Left ventricle myocardium inferior (tissue), 1 donor: ENCODE measurements at places on chromosomes 5 and 9.

DNA sequence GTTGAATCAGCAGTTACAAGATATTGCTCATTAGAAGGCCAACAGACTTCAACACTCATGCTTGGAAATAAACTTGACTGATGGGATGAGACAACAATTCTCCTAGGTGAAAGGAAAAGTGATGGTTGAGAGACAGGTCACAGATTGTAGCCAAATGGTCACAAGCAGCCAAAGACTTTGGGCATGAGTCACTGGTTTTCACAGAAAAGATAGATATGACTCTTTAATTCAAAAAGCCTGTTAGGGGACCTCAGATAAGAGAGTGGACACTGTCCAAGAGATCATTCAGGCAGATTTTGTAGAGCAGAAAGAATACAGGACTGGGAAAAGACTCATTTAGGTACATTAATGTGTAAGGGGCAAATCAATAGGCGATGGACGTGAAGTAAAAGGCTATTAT, 982.5 kb downstream of the MAT2B start:
- DNase-seq: no peak

GRCh38 chr5:153080940-153081339, 409.5 kb upstream of the GRIA1 start:
- DNase-seq: no peak

DNA sequence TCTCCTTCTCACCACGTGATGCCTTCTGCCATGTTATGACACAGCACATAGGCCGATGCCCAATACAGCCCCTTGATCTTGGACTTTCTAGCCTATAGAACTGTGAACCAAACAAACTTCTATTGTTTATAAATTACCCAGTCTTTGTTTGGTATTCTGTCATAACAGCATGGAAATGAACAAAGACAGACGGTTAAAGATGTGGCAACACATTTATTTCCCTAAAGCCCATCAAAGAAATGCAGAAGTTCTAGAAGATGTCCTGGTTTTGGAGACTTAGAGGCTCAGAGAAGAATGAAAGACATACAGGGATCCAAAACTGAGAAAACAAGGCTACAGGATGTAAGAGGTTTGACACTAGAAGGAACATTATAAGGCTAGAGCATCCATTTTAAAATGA, 600.8 kb upstream of the DAB2 start:
- no peak for DNase-seq

DNA sequence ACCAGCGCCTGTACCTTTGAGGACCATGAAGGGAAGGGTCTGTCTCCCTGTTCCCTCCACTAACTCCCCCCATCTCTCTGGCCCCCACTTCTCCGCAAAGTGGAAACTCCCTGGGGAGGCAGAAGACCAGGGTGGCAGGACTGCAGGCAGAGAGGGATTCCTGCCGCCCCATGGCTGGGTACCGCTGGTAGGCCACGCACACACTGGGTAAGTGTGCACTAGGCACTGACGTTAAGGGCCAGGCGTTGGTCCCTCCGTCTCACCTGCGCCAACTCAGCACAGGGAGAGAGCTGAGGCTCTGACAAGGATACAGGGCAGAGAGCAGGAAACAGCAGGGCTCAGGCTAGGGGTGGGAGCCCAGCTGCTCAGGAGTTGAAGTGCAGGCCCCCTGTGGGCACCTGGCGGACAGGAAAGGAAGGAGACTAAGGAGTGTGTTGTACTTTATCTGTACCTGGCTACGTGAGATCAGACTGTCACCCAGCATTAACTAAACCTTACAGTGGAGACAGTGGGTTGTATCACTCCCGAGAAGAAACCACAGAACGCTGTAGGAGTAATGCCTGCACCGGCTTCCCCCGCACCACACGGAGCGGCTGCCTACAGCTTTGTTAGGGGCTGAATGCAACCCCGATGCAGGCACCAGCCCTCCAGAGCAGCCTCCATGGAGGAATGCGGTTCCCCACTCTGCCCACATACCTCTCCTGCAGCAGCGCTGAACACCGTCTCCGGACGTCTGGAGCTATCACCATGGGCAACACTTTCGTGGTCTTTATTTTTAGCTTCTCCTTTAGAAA, 34.2 kb upstream of the CLPTM1L start:
- no peak for DNase-seq

DNA sequence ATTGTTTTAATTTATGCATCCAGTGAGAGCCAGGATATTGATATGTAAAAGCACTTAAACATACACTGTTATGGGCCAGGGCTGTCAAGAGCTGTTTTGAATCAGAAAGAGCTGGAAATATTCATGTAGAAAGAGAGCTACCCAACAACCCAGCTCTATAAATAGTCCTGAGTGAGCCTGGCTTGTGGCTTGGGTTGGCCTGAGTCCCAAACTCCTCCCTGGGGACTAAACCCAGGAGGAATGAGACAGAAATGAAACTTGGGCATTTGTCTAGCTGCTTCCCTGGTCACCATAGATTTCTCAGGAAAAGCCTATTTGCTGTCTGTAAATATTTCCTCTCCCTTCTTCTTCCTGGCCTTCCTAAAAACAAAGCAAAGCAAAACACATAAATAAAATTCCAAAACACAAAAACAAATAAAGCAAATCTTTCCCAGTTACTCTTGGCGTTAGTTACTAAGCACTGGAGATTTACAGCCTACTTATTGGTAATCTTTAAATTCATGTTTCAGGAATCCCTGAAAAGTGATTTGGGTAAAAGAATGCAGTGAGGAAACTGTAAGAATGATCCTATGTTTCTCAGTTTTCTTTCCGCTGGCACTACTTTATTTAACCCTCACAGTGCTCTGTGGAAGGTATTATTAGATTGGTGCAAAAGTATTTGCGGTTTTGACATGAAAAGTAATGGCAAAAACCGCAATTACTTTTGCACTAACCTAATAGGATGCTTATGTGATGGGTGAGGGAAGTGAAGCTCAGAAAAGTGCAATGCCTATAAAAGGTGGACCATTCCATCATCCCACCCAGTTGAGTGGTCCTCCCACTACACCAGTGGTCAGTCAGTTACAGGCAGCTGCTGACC, 111.8 kb downstream of the CARTPT start:
- peak; percentile 82 for DNase-seq

GRCh38 chr5:40834391-40834848, 602 bp downstream of the RPL37 start:
- no peak for DNase-seq

- DNase-seq: no peak
Observed at GRCh38 chr5:149576021-149576420, 5.3 kb upstream of the ARHGEF37 start.

DNA sequence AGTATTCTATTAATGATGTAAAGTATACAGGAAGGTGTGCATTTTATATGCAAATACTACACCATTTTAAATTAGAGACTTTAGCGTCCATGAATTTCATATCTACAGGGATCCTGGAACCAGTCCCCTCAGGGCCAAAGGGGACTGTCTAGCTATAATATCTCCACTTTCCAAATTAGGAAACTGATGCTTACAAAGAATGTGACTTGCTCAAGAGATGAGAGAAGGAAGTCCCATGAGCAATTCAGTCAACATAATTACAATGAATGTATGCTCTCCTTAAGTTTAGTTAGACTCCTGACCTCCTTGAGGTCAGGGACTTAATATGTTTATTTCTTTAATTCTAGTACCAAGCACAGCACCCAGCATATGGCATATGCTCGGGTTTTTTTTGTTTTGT, 23.7 kb downstream of the NIPBL start:
- no peak for DNase-seq

DNA sequence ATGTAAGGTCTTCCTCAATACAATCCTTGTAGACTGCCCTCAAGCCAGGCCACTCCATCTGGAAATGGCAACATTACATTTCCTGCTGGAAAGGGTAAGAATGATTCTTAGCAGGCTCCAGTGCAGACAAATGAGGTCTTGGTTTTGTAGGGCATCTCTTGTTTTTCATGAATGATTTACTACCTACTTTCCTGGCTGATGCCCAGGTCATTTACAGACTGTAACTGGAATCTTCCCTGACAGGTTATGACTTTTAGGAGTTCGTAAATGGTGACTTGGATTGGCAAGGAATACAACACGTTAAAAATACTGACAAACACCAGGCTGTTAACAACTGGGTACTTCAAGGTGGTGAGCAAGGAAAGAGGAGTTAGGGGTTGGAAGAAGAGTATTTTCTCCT, 510.5 kb upstream of the TNC start:
- no peak for DNase-seq

DNA sequence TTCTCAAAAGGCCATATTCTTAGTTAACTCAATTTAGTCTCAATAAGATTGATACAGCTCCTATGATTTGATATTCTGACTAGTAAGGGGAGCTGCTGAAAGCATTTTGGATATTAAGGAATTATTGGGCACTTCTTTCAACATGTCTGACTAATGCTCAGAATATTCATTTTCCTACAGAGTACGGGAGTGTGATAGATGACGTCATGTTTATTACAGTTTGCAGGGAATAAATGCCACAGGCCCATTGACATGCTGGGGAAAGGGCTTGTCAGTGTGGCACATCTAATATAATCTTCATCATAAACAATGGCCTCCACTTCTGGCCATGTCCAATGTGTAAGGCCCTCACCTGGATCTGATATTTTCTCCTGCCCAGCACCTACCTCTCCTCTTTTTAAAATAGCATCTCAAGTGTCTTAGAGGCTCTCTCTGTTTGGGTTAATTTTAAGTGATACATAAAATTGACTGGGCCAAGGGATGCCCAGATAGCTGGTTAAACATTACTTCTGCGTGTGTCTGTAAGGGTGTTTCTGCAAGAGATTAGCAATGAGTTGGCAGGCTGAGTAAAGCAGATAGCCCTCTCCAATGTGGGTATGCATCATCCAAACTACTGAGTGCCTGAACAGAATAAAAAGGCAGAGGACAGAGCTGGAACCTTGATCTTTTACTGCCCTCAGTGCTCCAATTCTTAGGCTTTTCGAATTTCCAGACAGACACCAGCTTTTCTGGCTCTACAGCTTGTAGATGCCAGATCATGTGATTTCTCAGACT, 99.3 kb downstream of the SLC24A2 start:
- no peak for DNase-seq

GRCh38 chr9:89312222-89312571, 1.2 kb downstream of the CKS2 start:
- no peak for DNase-seq

DNA sequence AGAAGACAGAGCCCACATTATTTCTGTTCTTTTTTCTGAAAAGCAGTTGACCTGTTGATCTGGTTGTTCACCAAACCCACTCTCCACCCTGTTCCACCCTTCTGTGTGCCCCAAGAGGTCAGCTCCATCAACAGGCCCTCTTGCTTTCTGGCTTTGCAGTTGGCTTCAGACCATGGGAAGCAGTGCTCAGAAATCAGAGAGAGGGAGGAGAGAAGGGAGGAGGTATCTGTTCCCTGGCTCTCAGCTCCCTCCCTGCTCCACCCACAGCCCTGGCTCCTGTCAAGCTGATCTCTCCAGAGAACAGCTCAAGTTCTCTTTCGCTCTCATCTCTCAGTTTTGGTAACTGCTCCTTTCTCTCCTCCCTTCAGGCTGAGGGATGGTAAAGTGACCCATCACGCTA, 144.2 kb upstream of the RAI14 start:
- peak; percentile 59 for DNase-seq

GRCh38 chr5:14081791-14082190, 61.4 kb upstream of the TRIO start:
- DNase-seq: no peak

GRCh38 chr5:141508798-141509611, 20.1 kb downstream of the PCDHGC5 start:
- DNase-seq: peak; percentile 63

GRCh38 chr9:17551023-17551422, 27.8 kb upstream of the SH3GL2 start:
- no peak for DNase-seq

- DNase-seq: peak; percentile 64
Observed at GRCh38 chr9:128091144-128091543, 23.1 kb downstream of the SLC25A25 start.

DNA sequence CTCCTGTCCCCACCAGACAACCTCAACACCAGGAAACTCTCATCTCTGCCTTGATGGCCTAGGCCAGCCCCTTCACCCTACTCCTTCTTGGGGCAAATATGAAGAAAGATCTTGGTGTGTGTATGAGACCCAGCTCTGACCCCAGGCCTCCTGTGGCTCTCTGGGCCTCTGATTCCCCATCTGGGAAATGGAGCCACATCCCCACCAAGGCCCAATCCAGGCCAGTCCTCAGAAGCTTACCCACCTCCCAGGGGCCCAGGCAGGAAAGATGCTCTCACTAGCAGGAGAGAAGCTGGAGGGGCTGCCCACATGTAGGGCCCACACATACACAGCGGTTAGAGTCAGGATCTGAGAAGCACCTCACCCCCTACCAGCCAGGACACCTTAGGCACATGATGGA, 38.9 kb downstream of the BICD2 start:
- no peak for DNase-seq

- no peak for DNase-seq
Observed at GRCh38 chr9:137759117-137759516, 118.5 kb upstream of the CACNA1B start.

GRCh38 chr5:39274398-39275085, 55.2 kb upstream of the FYB1 start:
- DNase-seq: no peak

DNA sequence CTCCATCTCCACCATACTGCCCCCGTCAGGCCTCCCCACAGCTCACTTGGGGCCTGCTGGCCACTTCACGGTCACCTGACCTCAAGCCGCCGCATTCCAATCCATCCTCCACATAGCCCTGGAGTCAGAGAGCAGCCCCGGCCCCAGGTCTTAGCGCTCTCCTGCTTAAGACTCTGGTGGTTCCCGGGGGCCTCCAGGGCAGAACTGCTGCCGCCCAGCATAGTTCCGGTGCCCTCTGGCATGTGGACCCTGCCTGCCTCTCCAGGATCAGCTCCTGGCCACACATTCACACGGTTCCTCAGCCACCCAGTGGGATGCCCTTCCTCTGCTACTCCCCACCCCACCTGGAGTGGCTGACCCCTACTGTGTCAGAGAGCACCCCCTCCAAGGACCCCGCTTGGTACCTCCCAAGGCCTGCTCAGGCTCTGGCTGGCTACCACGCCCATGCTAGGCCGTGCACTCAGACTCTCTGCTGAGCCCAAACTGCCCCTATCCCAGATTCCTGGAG, 8.7 kb downstream of the PHYKPL start:
- DNase-seq: no peak

DNA sequence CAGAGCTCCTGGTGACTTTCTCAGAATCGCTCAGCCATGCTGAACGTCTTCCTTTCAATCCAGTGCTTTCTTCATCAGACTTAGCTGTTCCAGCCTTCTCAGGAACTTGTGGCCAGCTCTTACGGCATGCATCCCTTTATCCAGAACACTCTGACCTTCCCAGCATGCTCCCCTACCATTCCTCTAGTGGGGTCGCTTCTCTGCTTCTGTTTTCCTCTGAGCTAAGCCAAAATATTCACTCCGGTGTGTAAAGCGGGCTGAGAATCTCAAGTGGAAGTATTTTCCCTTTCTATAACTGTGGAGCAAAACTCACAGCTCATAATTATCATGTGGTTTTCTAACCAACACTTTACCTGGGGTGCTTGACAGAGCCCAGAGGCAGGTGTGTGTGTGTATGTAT, 6.2 kb downstream of the DCANP1 start:
- no peak for DNase-seq
